Naive thymus-derived CD4-positive, alpha-beta T cell (primary cell): ENCODE measurements at places on chromosomes 3 and 15.

DNA sequence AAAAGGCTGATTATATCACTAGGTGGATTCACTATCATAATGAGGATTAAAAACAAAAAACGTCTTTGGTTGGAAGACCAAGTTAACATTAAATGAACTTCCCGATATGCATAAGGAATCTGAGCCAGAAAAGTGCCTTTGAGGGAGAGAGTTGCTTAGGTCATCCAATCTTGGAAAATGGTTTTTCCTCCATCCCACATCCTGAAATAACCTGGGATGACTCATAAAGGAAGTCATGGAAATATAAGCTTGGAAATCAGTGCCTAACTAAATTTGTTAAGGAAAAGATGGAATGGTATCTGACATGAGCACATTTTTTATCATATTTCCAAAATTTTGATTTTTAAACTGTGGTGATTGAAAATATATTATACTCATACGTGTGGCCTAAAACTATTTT is 66.0 kb downstream of the KBTBD8 start:
- DNase-seq = no peak

GRCh38 chr3:45679805-45680204 is 9.4 kb upstream of the SACM1L start:
- DNase-seq = no peak

GRCh38 chr15:28978011-28978378 is 92.2 kb downstream of the APBA2 start:
- no peak for DNase-seq

DNA sequence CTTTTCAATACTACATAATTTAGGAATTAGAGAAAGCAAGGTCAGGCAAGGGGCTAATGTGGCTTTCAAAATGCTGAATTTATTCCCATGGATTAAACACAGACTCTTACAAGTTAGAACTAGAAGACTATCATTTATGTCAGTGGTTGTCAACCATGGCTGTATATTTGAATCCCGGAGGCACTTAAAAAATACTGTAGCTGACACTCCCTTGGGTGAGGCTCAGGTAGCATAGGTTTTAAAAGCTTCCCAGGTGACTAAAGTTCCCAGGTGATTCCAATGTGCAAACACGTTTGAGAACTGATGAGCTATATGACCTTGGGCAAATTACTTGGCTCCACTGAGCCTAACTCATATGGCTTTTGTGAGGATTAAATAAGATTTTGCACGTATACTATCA is 29.6 kb downstream of the AAGAB start:
- no peak for DNase-seq

GRCh38 chr3:158810823-158811724 is 9.2 kb downstream of the MFSD1 start:
- no peak for DNase-seq

GRCh38 chr3:14280326-14280725 is 101.7 kb downstream of the LSM3 start:
- no peak for DNase-seq

GRCh38 chr3:177589911-177590381 is 392.7 kb upstream of the TBL1XR1 start:
- no peak for DNase-seq

DNA sequence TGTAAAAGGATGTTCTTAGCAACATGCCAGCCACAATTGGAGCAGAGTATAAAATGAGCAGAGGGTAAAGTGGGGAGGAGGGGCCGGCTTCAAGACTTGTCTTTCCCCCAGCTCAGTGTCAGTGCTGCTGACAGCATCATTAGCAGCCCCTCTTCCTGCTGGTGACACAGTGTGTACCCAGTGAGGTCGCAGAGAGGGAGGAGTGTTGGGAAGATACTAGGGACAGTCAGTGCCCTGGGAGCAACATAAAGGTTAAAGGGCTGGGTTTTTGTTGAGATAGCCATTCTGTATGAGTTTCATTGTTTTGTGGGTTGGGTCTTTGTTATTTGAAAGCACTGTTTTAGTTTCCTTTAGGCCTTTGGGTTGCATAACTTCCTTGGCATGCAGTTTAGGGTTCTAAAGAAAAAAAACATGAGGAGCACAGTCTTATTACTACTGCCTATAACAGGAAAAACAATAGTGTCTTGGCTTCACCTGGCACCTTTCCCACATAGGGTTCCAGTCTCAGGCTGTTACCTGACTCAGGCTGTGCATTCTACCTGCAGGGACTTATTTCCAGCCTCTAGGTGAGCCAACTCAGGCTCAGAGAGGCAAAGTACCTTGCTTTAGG is 94.1 kb upstream of the SKOR1 start:
- no peak for DNase-seq

GRCh38 chr15:40958723-40959122 is 5.5 kb downstream of the CHAC1 start:
- no peak for DNase-seq

- no peak for DNase-seq
Measured at GRCh38 chr15:101810456-101810855, 1.5 kb upstream of the OR4F15 start.

GRCh38 chr3:152317956-152318355 is 49.2 kb downstream of the MBNL1 start:
- no peak for DNase-seq

- DNase-seq = no peak
Measured at GRCh38 chr15:77532846-77533245, 99.9 kb downstream of the LINGO1 start.

DNA sequence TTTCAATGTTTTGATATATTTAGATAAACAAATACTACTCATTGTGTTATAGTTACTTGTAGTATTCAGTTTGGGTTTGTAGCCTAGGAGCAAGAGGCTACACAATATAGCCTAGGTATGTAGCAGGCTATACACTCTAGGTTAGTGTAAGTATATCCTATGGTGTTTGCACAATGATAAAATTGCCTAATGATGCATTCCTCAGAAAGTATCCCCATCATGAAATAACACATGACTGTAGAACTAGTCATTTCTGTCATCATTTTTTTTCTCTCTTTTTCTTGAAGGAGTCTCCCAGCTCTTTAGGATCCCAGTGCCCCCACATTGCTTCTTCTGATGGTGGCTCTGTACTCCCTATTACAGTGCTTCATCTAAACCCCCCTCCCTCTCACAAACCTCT is 157.7 kb upstream of the CADPS start:
- DNase-seq = no peak

- DNase-seq = no peak
Measured at GRCh38 chr15:68234060-68234459, 4.5 kb upstream of the CLN6 start.

DNA sequence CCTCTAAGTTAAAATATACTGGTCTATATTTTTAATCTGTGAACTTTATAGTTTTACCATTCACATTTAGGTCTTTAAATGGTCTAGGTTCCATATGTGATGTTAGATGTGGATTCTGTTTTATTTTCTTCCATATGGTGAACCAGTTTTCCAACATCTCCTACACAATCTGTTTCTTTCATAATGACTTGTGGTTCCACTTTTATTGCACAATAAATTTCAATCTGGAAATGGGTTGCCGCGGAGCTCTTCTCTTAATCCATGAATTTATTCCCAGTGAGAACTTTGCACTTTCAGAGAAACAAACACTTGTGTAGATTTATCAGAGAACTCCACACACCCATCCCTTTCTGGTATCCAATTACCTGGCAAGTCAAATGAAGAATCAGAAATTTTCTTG is 20.9 kb upstream of the SPPL2A start:
- no peak for DNase-seq

DNA sequence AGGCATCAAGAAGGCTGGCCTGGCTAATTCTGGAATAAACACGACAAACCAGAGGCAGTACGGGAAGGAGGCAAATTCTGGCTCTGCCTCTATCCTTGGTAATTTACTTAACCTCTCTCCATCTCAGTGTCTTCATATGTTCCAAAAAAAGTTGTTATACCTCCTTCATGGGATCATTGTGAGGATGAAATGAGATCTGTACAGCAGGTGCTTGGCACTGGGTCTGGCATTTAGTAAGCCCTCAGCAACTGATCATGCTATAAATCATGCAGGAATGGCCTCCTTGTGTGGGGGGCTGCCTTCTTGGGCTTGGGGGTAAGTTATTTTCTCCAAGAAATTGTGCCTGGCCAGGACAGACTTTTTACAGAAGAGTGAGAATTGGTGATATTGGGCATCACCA is 38.3 kb upstream of the TRA2B start:
- DNase-seq = no peak

- no peak for DNase-seq
Measured at GRCh38 chr3:39208463-39209055, 16.2 kb upstream of the XIRP1 start.

GRCh38 chr3:69250014-69250413 is 127.6 kb upstream of the LMOD3 start:
- DNase-seq = peak; percentile 77

GRCh38 chr15:96992817-96993216 is 662.3 kb downstream of the NR2F2 start:
- DNase-seq = no peak

DNA sequence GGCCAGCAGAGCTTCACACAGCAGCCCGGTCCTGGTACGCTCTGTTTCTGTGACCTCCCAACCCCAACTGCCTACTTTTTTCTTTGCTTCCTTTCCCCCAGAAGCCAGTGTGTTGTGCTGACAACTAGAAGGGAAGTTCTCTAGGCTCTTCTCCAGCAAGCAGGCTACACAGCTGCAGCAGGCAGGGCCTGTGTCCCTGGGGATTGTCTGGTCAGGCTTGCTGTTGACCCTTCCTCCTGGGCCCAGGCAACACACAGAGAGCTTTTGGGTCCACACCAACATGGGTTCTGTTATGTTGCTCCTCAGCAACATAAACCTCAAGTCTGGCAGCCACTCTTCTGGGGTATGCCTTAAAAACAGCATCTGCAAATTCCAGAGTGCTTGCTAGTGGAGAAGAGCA is 36.2 kb upstream of the TSPAN3 start:
- DNase-seq = no peak

DNA sequence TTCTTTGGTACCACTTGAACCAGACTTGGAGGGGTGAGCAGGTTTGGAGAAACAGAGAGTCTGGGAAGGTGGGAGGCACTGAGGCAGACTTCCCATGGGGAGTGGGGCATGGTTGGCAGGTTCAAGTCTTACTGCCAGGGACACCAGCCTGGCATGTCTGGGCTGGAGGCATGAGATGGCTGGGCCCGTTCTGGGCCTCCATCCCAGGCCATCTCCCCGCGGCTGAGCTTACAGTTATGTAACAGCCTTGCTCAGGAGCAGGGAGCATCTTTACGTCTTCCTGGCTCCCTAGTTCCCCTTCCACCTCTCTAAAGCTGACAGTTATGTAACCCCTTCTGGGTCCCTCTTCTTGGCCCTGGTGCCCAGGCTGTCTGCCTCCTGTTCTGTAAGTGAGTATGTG is 12.4 kb downstream of the VIPR1 start:
- DNase-seq = no peak

DNA sequence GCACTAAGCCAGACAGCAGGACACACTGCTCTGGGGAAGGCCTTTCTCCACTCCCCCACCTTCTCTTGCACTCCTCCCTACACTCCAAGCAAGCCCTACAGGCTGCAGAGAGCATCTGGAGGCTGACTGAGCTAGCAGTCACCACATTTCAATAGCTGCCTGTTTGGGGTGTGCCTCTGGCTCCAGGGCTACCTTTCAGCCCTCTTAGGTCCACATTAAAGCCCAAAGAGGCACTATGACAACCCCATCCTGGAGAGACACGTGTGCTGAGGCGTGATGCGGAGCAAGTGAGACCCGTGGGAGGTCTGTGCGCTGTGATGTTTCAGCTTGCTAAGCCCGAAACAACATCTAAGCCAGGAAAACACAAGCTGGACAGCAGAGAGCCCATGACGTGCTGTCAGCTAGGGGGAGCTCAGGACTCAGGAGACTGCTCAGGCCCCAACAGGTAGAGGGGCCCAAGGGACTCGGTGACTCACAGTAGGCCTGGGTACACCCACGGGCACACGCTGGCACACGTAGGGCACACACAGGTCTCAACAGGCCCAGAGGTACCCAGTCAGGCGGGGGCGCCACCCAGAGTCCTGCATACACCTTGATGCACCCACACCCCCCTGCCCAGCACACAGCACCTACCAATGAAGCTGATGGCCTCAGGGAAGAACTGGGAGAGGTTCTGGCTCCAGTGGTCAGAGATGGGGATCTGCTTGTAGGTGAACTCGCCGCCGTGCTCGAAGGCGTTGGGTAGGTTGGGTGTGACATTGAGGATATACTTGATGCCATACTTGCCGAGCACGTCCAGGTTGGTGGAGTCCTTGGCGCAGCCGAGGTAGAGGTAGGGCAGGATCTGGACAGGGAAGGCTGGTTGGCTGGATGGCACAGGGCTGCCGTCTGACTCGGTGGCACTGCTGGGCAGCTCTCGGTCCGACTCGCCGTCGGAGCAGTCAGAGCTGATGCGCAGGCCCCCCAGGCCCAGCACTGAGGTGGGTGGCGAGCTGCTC is 2.8 kb downstream of the DUSP7 start:
- DNase-seq = peak; percentile 32

GRCh38 chr15:87623832-87624231 is 632.7 kb downstream of the NTRK3 start:
- DNase-seq = no peak

DNA sequence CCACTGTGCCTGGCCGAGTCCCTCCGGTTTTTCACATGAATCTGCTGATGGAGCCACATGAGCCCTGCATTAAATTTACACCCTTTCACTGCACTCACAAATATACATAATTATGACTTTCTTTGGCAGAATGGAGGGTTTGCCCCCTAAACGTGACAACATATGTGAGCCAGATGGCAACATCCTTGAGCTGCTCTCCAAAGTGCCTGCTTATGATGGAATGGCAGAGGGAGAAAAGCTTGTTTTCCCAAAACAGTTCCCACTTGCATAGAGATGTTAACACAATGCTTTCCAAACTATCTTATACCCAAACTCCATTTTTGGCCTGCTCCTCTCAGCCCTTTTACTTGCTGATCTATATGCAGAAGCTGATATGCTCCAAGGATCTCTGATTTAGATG is 54.9 kb downstream of the ABCC5 start:
- no peak for DNase-seq

DNA sequence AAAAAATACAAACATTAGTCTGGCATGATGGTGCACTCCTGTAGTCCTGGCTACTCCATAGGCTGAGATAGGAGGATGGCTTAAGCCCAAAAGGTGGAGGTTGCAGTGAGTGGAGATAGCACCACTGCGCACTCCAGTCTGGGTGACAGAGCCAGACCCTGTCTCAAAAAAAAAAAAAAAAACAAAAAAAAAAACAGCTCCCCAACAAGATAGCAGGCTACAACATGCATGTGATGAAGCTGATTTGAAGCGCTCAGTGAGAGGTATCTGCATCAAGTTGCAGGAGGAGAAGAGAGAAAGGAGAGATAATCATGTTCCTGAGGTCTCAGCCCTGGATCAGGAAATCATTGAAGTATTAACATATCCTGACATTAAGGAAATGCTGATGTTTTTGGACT is 608 bp upstream of the PPCDC start:
- DNase-seq = no peak

DNA sequence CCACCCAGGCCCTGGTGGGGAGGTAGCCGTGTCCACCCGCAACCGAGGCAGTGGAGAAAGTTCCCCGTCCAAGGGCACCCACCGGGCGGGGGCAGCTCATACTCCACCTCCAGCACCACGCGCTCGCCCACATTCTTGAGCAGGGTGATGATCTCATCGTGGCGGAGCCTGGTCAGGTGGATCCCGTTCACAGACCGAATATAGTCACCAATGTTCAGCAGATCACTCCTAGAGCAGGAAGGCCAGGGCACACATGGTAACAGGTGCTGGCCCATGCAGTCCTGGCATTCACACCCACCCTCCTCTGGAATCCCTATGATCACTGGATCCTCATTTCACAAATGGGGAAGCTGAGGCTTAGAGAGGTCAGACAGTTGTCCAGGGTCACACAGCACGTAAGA is 15.8 kb downstream of the GRIP2 start:
- no peak for DNase-seq

- DNase-seq = no peak
Measured at GRCh38 chr3:186732169-186732766, 15.1 kb downstream of the KNG1 start.

GRCh38 chr3:109385442-109386318 is 48.3 kb upstream of the DPPA4 start:
- DNase-seq = no peak
